ENCODE measurements at places on chromosomes 12 and 14.

DNA sequence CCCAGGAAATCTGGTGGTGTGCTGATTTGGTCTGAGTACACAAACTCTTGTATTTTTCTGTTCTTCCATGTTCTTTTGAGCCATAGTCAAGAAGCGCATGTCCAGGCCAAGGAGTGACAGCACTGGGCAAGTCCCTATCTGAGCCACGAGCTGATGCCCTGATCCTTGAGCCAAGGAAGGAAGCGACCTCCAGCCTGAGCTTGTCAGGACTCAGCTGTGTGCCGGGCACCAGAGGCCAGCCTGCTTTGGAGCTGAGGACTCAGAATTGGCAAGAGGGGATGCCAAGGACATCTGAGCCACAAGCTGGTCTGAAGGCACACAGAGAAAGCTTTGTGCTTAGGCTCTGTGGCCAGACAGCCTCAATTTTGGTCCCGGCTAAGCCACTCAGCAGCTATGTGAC is 52.6 kb downstream of the GALNT16 start:
- DNase-seq, result no peak

GRCh38 chr12:132423251-132423819 is 66.6 kb upstream of the FBRSL1 start:
- DNase-seq, result no peak

DNA sequence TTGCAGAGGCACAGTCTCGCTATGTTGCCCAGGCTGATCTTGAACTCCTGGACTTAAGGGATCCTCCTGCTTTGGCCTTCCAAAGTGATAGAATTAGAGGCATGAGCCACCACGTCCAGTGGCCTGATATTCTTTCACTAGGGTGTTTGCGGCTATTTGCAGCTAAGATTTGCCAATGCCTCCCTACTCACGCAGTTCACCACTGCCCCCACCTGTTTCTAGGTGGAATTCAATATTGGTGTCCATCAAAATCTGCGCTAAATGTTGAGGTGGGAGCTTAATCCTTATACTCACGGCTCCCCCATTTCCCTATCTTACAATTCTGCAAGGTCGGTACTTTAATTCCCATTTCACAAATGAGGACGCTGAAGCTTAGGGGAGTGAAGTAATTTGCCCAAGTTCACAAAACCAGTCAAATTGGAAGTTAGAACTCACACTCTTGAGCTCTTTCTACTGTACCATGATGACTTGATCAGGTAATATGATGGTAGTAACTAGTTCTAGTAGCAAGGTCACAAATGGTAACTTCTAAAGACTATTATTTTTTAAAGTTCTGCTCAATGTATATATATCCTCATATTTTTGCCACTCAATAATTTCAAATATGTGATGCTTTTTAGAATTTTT is 22.1 kb upstream of the LRRC9 start:
- DNase-seq, result no peak

DNA sequence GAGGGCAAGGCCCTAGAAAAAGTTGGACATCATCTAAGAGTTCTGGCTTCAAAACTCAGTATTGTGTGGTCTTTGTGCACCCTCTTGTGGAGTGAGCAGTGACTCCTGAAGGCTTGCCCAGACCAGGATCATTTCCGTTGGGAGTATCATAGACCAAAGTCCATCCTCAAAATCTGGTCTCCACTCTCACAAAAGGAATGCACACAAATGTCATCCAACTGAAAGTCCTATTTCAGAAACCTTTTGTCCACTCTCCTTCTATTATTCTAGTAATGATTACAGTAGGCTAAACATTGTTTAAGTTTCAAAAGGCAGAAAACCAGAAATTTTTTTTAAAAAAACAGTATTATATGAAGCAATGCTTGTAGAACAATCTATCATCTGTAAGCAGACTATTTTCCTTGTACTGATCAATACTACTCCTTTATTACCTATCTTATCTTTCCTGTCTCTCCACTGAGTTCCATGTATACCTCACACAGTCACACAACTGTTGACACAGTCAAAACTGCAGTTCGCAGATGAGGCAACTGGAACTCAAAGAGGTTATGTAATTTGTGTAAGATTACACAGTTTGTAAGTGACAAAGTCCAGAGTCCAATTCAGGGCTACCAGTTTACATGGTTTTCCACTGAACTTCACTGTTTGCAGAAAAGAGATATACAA is 41.4 kb downstream of the COX16 start:
- DNase-seq, result no peak

- no peak for DNase-seq
Measured at GRCh38 chr12:62130402-62130801, 129.8 kb upstream of the USP15 start.

GRCh38 chr12:105229371-105229770 is 6.6 kb downstream of the APPL2 start:
- DNase-seq, result no peak

DNA sequence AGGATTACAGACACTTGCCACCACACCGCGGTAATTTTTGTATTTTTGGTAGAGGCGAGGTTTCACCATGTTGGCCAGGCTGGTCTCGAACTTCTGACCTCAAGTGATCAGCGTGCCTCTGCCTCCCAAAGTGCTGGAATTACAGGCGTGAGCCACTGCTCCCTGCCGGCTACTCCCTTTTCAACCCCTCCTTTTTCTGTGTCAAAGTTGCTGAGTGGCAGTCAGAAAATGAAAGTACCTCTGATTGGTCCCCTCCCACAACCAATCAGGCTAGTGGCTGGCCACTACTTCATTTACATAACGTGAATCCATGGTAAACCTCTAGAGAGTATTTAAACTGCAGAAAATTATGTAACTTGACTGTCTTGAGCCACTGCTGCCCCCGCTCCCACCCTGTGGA is 5.9 kb downstream of the RESF1 start:
- DNase-seq, result no peak

- DNase-seq, result no peak
Measured at GRCh38 chr14:58709949-58710348, 72.2 kb downstream of the DACT1 start.

DNA sequence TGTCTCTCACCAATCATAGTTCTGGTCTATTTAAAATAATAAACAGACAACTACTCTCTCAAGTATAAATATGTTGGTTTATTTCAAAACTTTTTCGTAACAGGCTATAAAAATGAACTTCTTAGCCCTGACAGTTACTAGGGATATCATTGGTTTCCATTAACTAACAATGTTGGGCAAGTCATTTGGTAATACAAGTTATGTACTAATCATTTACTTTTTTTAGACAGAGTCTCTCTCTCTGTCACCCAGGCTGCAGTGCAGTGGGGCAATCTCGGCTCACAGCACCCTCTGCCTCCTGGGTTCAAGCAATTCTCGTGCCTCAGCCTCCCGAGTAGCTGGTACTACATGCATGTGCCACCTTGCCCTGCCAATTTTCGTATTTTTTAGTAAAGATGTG is 14.6 kb upstream of the KANSL2 start:
- no peak for DNase-seq

DNA sequence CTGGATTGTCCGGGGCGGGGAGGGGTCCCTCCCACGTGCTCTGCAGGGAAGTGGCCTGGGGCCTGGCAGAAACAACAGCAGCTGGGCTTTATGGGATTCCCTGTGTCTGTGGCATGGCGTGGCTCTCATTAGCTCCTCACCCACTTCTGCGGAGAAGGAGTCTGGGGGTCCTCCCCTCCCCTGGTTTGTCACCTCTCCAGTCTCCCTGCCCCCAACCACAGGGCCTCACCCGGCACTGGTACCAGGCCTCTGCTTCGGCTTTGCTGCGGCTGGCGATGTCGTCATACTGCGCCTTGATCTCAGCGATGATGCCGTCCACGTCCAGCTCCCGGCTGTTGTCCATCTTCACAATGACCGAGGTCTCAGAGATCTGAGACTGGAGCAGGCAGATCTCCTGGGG is 6.4 kb downstream of the KRT82 start:
- DNase-seq, result no peak

GRCh38 chr12:690466-690865 is 27.2 kb upstream of the NINJ2 start:
- no peak for DNase-seq

- DNase-seq, result no peak
Measured at GRCh38 chr14:68269136-68269927, 449.8 kb downstream of the RAD51B start.

GRCh38 chr12:3924761-3925160 is 51.6 kb upstream of the PARP11 start:
- DNase-seq, result no peak

DNA sequence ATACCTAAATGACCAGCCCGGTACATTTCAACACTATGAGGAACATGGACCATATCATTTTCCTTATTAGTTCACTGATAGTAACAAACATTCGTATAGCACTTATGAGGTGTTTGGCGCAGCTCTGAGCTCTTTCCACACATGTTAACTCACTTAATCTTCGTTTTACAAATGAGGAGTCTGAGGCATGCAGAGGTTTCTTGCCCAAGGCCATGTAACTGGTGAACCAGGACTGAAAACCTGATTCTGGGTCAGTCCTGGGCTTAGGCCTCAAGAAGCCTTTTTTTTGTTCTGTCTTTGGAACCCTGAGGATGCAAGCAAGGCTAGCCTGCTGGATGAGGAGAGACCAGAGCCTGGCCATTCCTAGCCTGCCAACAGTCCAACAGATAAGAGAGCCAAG is 55.0 kb downstream of the C14orf132 start:
- no peak for DNase-seq

DNA sequence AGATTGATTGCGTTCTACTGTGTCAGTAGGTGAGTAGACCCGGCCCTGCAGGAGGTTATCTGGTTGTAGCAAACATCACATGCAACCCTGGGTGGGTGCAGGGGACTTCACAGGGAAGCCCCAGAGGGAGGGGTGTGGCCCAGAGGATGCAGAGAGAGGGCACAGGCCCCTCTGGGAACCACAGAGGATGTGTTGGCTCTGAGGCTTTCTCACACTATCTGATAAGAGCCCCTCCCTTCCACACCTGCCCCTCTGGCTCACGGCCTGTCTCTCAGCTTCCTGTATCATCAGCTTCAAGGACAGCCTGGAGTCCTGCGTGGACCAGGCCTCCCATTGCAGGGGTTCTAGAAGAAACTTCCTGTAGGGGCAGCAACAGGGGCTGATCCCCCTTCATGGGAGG is 101.9 kb downstream of the RIN3 start:
- DNase-seq, result no peak

DNA sequence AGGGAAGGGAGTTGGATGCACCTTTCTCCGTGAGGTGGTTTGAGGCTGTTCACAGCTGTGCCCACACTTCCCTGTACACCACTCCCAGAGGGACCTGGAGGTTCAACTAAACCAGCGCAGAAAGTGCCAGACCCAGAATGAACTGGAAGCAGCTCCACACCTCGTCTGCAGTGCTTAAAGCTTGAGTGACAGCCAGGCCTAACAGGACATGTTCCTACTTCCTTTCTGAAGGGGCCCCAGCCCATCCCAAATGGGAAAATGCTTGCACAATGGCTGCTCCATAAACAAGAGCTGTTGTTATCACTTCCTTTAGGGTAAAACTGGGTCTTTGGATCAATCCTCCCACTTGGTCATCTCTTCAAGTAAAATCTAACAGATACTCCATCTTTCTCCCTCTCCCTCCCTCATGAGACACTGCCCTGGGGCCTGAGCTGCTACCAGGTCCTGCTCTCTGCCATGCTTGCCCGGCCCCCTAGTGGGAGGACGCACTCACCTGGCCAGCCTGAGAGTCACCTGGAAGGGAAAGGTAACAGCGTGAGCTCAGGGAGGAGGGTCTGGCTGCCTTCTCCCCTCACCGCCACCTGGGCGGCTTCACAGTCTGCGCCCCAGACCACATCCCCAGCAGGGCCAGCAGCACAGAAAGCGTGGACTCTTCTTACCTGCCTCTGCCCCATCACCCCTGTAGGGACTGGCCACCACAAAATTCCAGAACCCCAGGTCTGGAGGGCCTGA is 33.5 kb downstream of the ISCA2 start:
- no peak for DNase-seq

- DNase-seq, result no peak
Measured at GRCh38 chr12:110135806-110136205, 11.6 kb downstream of the IFT81 start.

GRCh38 chr14:72454388-72455160 is 439.3 kb downstream of the DPF3 start:
- no peak for DNase-seq

DNA sequence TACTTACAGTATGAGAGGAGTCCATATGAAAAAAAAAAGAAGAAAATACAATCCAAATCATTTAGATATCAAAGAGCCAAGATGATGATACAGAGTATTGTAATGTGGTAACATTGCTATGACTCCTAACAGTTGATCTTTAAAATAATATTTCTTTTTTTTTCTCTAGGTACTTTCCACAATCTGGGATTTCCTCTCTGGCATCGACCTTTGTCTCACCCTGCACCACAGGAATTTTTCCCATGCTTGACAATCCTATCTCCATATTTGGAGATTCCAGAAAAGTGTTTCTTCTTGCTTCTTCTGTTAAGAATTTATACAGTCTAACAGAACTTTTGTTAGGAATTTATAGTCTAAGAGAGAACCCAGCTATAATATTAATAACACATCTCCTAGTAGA is 184.4 kb downstream of the ITPR2 start:
- no peak for DNase-seq

DNA sequence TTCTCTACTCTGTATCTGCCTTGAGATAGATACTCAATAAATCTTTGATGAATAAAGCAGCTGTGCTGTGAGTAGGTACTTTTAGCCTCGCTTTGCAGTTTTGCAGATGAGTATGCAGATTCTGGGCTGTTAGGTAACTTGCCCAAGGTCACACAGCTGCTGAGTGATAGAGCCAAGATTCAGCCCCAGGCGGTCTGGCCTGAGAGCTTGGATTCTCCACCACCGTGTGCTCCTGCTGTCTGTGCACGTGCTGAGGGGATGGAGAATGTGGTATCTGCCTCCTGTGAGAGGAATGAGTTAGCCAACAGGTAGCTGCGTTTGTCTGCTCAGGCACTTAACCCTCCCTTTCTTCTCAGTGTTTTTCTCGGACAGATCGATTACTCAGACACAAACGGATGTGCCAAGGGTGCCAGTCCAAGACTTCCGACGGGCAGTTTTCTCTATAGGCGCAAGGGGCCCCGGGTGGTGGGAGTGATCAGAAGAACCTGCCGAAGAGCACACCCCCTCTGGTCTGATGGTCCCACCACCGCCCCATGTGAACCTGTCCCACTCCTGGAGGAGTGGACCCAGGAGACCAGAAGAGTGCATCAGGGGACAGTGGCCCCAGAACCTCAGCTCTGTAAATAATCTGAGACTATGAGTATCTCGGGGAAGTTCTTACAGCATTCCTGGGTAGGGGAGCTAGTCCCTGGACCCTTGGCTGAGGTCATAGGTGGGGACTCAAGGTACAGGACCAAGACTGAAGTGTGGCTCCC is 6.6 kb upstream of the CSAD start:
- DNase-seq, result no peak
